CD4-positive, alpha-beta T cell treated with Interleukin-17A for 1 hour (primary cell): ENCODE measurements at places on chromosomes 1 and 21.
A peak's percentile ranks its signal among the peaks of the same experiment; 100 is the strongest.

DNA sequence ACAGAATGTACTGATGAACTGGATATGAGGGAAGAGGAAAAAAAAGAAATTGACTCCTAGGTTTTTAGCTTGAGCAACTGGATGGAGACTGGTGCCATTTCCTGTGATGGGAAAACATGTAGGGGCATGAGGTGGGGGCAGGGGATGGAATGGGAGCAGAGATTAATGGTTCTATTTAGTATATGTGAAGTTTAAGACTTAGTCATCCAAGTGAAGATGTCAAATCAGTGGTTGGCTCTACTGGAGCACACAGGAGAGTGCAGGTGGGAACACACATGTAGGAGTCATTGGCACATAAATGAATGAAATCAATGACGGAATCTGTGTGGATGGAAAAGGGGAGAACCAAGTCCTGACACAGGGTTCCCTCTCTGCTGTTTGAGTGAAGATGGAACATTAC, 224.4 kb upstream of the COA6 start:
- no peak for DNase-seq

GRCh38 chr1:170881268-170882265, 53.8 kb upstream of the MROH9 start:
- no peak for DNase-seq

DNA sequence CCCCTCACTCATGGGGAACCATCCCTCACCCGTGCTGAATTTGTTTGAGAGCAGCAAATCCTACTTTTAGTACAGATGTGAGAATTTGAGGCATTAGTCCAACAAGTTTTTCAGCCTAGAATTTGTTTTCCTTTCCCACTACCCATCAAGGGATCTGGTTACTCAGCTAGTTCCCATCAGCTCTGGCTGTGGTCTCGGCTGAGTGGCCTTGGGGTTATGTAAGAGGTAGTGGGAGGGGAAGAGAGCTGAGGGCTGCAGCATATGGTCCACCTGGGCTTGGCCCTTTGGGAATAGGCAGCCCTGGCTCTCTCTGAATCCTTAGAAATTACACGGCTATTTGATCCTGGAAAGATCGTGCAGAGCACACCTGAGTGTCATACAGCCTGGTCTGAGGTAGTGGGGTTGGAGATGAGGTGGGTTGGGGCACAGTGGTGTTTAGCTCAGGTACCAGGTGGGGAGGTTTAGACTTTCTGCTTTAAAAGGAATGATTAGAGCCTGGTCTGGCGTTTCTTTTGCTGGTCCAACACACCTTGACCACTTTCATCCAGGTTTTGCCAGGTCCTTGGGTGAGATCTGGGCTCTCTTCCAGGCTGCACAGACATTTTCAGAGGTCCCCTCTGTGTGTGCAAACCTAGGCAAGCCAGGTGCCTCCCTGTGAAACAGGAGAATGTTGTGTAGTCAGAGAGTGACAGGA, 4.2 kb downstream of the GSTM4 start:
- DNase-seq: no peak

DNA sequence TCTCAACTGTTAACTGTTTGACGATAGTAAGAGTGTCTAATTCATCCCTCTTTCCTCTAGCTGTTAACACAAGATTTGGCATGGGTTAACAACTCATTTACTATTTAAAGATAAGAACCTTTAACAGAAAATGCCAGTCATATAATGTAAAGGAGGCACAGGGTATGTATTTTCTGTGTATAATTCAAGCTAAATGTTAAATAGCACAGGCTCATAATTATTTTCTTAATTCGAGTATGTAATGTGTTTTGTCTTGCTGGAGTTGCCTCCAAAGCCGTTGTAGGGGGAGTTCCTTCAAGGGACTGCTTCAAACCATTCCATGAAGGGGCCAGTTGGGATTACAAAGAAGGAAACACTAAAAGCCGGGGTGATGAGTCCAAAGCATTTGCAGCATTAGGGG, 111.5 kb downstream of the NCAM2 start:
- no peak for DNase-seq

GRCh38 chr1:244313346-244313745, 138.4 kb downstream of the ADSS2 start:
- DNase-seq: no peak

GRCh38 chr1:225844236-225845061, 34.5 kb downstream of the EPHX1 start:
- DNase-seq: no peak

DNA sequence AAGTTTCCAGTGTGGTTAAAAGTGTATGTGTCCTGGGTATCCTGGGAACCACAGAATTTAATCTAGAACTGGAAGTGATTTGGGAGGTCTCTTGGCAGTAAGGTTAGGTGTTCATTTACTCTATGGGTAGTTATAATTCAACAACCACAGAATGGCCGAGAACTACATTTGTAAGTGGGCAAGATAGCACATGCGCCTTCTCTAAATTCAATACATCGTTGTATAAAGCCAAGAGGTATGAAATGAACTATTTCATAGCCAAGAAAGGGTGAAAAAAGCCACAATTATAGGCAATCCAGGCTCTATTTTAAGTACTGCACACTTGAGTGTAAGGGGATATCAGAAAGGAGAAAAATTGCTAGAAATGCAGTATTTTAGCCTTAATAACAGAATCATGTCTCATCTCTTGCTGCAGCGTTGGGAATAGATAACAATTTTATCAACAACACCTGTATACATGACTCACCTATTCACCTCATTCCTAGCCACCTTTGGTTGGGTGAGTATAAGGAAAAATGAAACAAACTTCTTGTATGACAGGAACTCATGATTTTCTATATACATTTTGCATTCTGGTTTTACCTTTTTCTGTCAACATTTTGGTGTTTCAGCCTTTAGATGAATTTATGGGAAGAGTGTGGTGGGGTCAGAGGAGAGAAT, 4.5 kb downstream of the SDCCAG8 start:
- DNase-seq: no peak

DNA sequence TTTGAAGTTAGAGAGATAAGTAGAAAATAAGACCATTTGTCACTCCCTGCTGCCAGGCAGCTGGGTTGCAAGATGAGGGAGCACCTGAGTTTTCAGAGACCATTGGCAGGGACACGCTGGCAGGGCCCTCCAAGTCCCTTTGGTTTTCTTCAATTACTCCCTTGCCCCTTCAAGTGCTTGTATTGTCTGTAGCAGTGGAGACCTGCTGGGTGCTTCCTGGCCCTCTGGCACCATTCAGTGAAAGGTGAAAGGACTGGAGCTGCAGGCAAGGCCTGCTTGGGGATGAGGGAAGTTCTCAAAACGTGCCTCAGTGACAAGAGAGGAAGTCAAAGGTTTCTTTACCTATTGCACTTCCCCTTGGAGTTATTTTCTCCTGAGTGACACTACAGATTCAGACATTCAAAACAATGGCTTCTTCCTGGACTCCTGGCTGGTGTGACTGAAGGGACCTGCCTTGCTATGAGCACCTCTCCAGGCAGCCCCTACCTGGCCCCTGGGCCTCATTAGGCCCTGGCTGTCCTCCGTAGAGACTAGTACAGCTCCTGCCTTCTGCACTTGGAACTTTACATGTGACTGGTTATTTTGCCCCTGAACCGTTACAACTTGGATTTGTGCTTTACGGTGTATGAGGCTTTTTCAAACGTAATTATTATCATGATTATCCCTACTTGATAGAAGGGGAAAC, 100.1 kb downstream of the C1orf21 start:
- DNase-seq: no peak

DNA sequence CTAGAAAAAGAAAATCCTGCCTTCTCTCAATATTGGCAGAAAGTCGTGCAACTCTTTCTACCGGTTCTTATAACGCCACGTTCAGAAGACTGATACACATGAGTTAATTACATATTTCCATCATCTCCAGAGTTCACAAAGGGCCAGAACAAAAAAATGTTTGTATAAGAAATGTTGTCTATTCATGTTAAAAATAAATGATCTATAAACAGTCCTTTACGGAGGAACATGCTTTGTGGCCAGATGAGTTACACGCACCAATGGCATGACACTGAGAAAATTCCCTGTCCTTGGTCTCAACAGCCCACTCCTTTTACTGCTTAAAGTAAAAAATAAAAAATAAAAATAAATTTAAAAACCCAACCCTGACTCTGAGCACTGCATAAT, 29.5 kb downstream of the C2CD2 start:
- DNase-seq: no peak

GRCh38 chr1:236239092-236239585, 42.6 kb downstream of the ERO1B start:
- DNase-seq: no peak

- DNase-seq: no peak
Observed at GRCh38 chr1:119222271-119222670, 81.8 kb upstream of the WARS2 start.

DNA sequence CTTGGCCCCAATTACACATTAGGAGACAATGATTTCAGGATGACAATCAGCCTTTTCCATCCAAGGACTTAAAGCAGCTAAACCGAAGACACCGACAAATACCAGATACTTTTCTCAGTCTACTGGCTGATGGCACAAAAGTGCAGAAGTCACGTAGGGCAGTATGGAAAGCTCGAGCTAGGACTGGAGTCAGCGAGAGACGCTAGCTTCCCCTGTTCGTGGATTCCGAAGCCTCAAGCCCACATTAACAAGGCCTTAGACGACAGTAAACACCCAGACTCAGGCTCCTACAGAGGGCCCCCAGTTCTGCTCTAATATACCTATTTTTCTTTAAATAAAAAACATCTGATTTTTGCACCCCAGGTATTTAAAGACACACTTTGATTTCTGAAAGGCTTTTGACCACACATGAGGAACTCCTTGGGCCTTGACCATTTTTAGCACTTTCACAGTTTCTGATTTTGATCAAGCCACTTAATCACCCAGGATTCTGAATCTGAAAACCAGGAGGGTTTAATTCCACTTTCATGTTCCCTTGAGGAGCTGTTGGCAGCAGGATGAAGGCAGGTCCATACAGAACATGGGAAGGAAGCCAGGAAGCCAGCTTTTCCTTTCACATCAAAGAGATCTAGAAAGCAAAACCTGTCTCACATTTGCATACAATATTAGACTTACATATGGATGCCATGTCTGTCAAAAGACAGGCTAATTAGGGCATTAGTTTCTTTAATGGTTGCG, 204.1 kb downstream of the GABPA start:
- no peak for DNase-seq

- no peak for DNase-seq
Observed at GRCh38 chr1:15007842-15008241, 145.7 kb upstream of the TMEM51 start.

- no peak for DNase-seq
Observed at GRCh38 chr21:31426235-31426797, 82.3 kb upstream of the TIAM1 start.

- no peak for DNase-seq
Observed at GRCh38 chr1:182185842-182186756, 124.6 kb upstream of the ZNF648 start.

- no peak for DNase-seq
Observed at GRCh38 chr1:107142666-107143065, 1.8 kb downstream of the NTNG1 start.

DNA sequence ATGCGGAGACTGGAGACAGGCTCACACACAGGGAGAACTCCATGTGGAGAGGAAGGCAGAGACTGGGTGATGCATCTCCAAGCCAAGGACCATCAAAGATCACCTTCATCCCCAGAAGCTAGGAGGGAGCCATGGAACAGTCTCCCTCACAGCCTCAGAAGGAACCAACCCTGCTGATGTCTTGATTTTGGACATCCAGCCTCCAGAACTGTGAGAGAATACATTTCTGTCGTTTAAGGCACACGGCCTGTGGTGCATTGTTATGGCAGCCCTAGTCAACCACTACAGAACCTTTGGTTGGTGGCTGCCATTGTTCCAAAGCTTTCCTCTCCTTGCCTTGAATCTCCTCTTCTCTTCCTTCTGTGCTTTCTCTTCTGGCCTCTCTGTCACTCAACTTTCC, 64.0 kb downstream of the BACH1 start:
- DNase-seq: no peak

DNA sequence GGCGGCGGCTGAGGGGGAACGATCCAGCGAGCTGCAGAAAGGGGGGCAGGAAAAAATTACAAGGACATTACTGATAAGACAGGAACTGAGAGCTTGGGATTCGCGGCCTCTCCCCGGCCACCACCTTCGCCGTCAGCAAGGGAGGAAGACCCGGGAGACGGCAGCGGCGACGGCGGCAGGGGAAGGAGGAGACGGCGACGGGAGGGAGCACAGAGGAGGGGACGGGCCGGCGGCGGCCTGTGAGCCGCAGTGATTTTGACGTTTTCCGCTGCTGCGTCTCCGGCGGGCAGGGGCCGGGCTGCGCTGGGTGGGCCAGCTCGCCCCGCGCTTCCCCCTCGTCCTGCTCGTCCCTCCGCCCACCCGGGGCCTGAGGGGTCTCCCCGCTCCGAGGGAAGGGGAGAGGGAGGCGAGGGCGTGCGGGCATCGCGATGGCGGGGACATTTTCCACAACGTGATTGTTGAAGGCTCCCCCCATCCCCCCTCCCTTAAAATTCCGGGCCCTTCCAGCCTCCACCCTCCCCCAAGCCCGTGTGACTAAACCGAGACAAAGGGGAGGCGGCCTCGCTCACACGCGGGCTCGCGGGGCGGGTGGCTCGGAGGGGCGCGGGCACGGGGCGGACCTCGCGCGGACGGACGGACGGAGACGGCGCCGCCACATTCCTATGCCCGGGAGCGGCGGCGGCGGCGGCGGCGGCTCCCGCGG, 407 bp downstream of the CAMSAP2 start:
- DNase-seq: peak; percentile 42

GRCh38 chr21:45869121-45870007, 112.2 kb upstream of the COL6A1 start:
- DNase-seq: no peak

GRCh38 chr1:27634177-27634984, 604 bp downstream of the FGR start:
- DNase-seq: peak; percentile 65

GRCh38 chr1:88634538-88634937, 49.5 kb upstream of the PKN2 start:
- DNase-seq: no peak

DNA sequence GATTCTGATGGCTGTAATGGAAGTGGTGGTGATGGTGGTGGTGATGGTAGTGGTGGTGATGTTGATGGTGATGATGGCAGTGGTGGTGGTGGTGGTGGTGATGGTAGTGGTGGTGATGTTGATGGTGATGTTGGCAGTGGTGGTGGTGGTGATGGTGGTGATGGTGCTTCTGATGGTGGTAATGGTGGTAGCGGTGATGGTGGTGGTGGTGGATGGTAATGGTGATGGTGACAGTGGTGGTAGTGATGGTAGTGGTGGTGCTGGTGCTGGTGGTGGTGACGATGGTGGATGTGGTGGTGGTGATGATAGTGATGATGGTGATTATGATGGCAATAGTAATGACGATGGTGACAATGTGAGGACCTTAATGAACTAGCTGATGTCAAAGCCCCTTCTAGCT, 35.6 kb upstream of the LRRC3 start:
- no peak for DNase-seq

- no peak for DNase-seq
Observed at GRCh38 chr1:85321237-85321964, 45.0 kb upstream of the BCL10 start.
